ENCODE measurements at places on chromosomes 13 and 19.

GRCh38 chr13:81133066-81133465 lies 792.1 kb upstream of the SPRY2 start:
- DNase-seq: no peak

DNA sequence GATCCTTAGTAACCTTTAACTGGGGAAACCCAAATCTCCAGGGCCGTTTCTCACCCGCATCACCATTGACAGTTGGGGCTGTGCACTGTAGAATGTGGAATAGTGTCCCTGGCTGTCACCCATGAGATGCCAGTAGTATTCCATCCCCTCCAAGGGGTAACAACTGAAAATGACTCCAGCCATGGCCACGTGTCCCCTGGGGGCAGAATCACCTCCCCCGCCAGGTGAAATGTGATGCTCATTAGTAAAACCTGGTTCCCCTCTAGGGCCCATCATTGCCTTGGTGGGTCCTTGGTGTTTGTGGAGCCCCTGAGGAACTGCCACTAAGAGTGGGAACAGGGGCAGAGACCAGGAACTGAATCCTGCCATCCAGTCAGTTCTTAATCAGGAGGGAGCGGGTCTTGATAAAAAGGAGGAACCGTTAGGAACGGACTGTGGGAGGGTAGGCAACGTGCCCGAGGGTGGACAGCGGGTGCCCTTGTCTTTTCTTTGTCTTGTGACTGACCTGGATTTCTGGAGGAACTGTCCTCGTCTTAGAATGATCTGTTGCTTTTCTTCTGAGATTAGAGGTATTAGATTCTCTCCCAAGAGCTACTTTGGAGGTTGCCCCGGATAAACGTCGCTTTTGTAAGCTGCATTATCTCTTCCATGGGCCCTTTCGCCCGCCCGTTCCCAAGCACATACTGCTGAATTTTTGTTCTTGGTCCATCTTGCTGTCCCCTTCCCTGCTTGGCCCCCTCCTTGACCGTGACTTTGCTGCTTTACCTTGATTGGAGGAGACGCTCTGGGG lies 3.5 kb downstream of the MYO9B start:
- no peak for DNase-seq

GRCh38 chr13:38262211-38262610 lies 87.4 kb upstream of the UFM1 start:
- DNase-seq: no peak

- DNase-seq: no peak
These were observed 37.3 kb downstream of the KL start for GRCh38 chr13:33053397-33054066.

GRCh38 chr19:1929021-1929742 lies 11.8 kb upstream of the CSNK1G2 start:
- peak; percentile 54 for DNase-seq

GRCh38 chr19:6126335-6126974 lies 9.0 kb upstream of the ACSBG2 start:
- no peak for DNase-seq

DNA sequence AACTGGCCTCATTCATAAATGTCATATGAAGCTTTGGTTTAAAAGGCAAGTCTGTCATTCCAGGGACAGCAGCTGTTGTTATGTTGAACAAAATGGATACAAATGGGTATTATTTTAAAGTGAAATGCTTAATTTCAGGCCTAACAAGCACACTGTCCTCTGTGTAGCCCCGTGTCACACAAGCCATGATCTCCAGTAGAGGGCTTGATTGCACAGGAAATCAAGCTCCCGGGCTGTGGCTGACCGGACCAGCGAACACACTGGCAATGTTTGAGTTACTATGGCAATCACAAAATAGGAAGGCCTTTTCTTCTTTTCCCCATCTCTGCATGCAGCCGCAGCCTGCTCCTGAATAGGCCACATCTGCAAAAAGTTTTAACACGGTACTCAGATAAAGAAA lies 64.0 kb upstream of the GSX1 start:
- DNase-seq: no peak

GRCh38 chr19:12872941-12873890 lies 8.0 kb downstream of the DNASE2 start:
- DNase-seq: peak; percentile 14

DNA sequence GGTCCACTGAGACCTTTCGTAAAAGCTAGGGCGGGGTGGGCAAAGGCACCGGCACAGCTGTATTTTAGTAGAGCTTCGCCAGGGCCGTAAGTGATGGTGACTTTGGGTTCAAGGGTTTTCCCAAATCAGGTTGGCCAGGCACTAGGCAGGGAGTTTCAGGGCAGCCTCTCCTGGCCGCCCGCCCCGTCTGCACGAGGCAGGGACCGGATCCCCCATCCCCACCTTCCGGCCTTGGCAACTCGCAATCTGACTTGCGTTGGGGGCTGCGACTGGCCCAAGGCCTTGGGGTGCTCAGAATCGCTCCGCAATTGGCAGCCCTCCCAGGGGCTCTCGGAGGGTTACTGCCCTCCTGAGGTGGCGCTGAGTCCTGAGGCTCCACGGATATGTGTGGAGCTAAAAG lies 4.1 kb upstream of the ZIC5 start:
- DNase-seq: no peak

- DNase-seq: no peak
These were observed 102.7 kb downstream of the LMO7 start for GRCh38 chr13:75738841-75739240.

- DNase-seq: no peak
These were observed 621 bp downstream of the NOVA2 start for GRCh38 chr19:45972947-45973540.

GRCh38 chr13:57629821-57630235 lies 1.7 kb upstream of the PCDH17 start:
- no peak for DNase-seq

DNA sequence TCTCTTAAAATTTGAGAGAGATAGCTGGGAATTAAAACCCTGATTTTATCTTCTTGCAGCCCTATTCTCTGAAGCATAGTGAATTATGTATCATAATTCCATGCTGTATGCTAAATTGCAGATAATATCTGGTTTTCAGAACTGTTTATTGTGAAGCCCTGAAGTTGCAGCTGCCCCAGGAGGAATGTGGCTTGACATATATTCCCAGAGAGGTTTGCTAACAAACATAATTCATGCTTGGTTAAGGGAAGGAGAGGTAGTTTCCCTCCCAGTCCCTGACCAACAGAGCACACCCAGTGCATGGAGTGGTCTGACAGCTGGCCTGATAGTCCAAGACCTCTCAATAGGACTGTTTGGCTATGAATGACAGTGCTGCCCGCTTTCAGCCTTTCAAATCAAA lies 500.6 kb upstream of the MIR17HG start:
- no peak for DNase-seq

DNA sequence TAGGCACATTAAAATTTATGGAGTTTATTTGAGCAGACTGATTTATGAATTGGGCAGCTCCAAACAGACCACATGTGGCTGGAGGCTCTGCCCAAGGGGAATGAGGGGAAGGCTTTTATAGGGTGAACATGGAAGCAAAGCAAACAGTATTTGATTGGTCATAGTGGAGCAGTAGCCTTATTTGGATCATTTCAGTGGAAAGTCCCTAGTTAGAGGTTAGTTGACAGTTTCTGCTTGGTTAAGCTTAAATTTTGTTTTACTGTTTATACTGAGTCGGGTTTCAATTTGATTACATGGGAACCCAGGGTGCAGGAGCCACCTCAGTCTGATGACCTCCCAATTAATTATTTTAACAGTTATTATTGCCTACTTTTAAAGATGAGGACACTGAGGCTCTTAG lies 140.5 kb downstream of the NDFIP2 start:
- no peak for DNase-seq

DNA sequence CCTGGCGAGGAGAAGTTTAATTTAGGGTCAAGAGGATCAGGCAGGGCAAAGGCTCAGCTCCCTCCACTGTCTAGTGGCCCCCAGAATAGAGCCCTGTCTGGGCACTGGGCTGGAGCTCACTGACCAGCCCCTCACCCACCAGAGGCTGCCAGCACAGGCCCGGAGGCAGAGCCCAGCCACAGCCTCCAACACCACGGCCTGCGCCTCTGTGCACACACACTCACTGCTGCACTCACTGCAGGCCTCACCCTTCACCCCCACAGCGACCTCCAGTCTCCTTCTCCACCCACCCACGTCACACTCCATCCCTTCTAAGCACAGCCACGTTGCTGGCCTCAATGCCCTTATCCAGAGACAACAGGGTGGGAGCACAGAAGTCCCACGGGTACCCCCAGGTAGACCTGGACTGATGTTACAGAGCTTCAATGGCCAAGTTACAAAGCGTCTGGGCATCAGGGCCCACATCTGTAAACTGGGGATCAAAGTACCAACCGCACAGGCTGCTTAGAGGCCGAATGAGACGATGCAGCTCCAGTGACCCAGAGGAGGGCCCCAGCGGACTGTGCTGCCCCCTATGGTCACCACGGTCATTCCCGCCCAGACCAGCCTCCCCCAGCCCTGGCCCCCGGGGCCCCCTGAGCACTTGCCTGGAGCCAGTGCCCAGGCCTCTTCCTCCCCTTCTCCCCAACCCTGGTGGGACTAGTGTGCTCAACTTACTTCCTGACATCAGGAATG lies 4.5 kb upstream of the PRKD2 start:
- DNase-seq: no peak

DNA sequence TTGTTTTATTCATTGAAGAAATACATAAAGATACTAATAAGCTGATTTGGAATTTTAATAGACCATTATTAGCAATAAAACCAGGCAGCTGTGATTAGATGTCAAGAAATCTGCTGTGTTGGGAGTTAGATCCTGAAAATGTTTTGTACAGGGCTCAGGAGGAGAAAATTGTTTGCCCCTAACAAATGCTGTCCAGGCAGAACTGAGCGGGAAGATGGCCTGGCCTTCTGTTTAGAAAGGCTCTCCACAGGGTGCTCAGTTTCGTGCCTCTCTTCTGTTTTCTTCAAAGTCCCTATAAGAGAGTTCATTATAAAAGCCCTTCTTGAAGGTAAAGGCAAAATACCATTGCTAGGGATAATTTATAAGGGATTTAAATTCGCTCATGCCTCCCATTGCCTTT lies 64.1 kb downstream of the ERCC5 start:
- DNase-seq: no peak

GRCh38 chr13:43232144-43232872 lies 208.9 kb downstream of the DNAJC15 start:
- no peak for DNase-seq

GRCh38 chr13:111259058-111259457 lies 61.4 kb upstream of the TEX29 start:
- no peak for DNase-seq

DNA sequence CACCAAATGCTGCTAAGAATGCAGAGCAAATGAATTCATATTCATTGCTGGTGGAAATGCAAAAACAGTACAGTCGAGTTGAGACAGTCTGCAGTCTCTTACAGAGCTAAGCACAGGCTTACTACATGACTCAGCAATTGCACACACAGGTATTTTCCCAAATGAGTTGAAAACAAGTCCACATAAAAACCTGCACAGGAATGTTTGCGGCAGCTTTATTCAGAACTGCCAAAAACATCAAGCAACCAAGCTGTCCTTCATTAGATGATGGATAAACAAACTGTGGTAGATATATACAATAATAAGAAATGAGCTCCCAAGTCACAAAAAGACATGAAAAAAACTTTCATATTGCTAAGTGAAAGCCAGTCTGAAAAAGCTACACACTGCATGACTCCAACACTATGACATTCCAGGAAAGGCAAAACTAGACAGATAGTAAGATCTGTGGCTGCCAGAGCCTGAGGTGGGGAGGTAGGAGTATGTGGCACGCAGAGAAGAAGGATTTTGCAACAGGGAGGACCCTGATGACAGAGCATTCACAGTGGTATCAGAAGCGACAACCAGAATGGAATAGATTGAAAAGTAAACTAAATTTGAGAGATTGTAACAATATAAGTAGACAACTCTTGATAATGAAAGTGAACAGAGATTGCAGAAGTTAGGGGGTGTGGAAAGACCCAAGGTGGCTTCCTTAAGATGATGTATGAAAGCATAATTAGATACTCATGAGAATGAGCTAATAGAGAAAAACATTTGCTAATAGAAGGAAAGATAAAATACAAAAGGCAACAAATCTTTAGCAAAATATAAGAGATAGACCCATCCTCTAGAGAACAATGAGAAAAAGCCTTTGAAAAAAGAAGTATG lies 52.7 kb downstream of the TSC22D1 start:
- DNase-seq: no peak

DNA sequence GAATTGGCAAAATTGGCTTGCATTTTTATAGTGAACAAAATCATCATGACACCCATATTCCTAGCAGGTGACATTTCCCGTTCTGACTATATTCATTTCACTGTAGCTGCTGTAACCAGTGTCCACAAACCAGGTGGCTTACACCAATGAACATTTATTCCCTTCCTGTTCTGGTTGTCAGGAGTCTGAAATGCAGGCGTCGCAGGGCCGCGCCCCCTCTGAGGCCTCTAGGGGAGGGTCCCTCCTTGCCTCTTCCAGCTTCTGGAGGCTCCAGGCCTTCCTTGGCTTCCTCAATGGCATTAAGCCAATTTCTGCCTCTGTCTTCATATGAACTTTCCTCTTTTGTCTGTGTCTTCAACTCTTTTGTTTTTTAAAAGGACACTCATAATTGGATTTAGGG lies 6.5 kb upstream of the RLN3 start:
- no peak for DNase-seq

GRCh38 chr13:48866249-48866648 lies 109.5 kb upstream of the FNDC3A start:
- DNase-seq: no peak

- no peak for DNase-seq
These were observed 876.5 kb downstream of the PCDH9 start for GRCh38 chr13:66353664-66354063.

GRCh38 chr19:30339624-30340525 lies 32.3 kb upstream of the ZNF536 start:
- no peak for DNase-seq

DNA sequence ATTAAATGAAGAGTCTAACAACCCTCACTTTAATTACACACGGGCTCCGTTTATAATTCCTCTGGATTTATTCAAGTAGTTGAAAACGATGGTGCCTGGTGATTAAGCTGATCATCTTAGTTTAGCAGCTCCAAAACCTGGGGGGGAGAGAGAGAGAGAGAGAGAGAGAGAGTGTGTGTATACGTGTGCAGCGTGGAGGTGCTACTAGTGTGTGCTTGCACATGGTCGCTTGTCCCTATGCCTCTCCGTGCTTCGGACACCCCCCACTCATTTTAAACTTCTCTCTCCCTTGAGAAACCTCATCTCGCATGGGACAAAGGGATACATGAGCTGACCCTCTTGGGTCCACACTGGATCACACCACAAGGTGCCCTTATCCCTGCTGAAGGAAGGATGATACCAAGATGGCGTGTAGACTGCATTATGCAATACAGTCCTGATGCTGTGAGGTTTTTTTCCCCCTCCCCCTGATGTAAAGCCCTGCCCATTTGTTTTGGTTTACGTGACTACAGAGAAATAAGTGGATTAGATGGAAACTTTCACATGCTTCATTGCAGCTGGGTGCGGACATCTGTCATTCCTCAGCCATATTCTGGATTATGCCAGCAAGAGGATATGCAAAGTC lies 320.8 kb downstream of the ZNF536 start:
- no peak for DNase-seq

- DNase-seq: no peak
These were observed 183.0 kb downstream of the ZNF536 start for GRCh38 chr19:30555075-30555790.

DNA sequence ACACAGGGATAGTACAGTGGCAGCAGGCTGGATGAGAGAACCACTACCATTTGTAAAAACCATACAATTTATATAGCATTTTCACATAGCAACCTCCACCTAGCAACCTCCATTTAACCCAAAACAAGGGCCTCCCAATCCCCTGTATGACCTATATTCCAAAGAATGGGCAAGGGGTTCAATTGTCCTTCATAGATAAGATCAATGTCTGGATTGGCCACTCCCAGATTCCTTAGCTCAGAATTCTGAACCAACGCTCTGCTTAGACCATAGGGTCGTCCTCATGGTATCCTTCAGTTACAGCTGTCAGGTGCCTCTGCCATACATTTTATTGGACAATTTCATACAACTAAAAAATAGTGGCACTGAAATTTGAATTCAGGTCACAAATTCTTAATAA lies 166.2 kb downstream of the KCTD12 start:
- no peak for DNase-seq
